ENCODE measurements at places on chromosomes 5 and 9. TPM values are rescaled to one million over a fixed set of nuclear protein-coding genes. Genes with fewer than 3 reads are reported as not detected.
A peak's percentile ranks its signal among the peaks of the same experiment; 100 is the strongest.

GRCh38 chr9:69867081-69867814 is 46.6 kb downstream of the CFAP95 start:
- H3K27me3 ChIP-seq = no peaks in the 10 kb centered on the region
- H3K4me3 ChIP-seq = no peak overlapping the region
- no peak for DNase-seq
- H3K36me3 ChIP-seq = no peaks in the 10 kb centered on the region
- H3K4me1 ChIP-seq = no peaks in the 10 kb centered on the region

DNA sequence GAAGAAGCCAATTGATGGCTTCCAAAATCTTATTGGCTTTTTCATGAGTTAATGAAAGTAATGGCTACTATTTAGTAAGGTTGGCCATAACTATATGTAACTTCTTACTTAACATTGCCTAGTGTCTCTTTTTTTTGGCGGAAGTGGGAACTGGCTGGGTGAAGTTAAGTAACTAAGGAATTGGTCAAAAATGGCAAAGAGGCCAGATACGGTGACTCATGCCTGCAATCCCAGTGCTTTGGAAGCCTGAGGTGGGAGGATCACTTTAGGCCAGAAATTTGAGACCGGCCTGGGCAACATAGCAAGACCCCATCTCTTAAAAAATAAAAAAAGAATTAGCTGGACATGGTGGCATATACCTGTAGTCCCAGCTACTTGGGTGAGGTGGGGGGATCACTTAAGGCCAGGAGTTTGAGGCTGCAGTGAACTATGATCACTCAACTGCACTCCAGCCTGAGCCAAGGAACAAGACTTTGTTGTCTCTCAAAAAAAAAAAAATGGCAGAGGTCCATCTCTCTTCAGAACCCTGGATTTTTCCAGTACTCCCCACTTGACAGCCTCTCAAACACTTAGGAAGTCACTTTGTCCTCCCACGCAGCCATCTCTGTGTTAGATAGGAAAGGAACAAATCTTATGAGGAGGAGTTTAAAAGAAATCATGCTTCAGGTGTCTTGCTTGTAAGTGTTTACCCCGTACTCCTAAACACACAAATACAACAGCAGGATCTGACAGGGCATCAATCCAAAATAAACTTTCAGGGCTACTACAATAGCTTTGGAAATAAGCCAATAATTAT is 75.7 kb downstream of the TEK start:
- no peaks in the 10 kb centered on the region for H3K36me3 ChIP-seq
- no peaks in the 10 kb centered on the region for H3K27me3 ChIP-seq
- H3K4me1 ChIP-seq = no peaks in the 10 kb centered on the region
- DNase-seq = no peak
- no peak overlapping the region for H3K4me3 ChIP-seq

DNA sequence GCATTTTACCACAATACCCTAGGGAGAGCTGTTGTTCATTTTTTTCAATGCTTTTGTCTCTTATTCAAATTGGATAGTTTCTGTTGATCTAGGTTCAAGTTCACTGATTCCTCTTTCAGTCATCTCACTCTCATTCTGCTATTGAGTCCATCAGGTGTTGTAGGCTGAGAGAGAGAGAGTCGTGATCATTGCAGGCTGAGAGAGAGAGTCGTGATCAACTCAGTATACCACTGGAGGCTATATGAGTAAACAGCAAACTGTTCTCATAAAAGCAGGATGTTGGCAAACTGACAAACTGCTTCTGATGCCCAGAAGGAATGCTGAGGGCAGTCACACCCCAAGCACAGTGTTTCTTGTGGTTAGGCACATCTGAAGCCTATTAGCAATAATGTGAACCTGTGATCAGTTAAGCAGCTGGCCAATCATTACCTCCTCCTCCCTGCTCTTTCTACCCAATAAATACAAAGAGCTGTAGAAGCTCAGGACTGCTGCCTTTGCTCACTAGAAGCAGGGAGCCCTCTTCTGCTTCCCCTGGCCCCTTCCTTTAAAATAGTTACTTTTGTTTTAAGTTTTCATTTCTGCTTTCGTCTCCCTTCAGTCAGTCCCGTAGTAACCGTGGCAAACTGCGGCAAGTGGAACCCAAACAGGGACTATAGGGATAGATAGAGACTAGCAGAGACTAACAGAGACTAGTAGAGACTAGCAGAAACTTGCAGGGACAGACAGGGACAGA is 476.1 kb upstream of the ACO1 start:
- no peak overlapping the region for H3K27ac ChIP-seq
- peak; percentile 82 for DNase-seq
- H3K36me3 ChIP-seq = no peaks in the 10 kb centered on the region
- no peaks in the 10 kb centered on the region for H3K27me3 ChIP-seq
- no peak overlapping the region for H3K4me3 ChIP-seq

- H3K27ac ChIP-seq = no peak overlapping the region
- DNase-seq = no peak
- no peaks in the 10 kb centered on the region for H3K36me3 ChIP-seq
- no peaks in the 10 kb centered on the region for H3K27me3 ChIP-seq
- H3K4me3 ChIP-seq = no peak overlapping the region
Measured at GRCh38 chr5:113343343-113343742, 91.4 kb downstream of the TSSK1B start.

- DNase-seq = no peak
- no peaks in the 10 kb centered on the region for H3K36me3 ChIP-seq
- H3K4me1 ChIP-seq = peaks cover 6% of the 10 kb centered on the region
- H3K27me3 ChIP-seq = no peaks in the 10 kb centered on the region
- no peak overlapping the region for H3K4me3 ChIP-seq
- H3K27ac ChIP-seq = no peak overlapping the region
Measured at GRCh38 chr5:160471761-160472160, 50.1 kb downstream of the PTTG1 start.

DNA sequence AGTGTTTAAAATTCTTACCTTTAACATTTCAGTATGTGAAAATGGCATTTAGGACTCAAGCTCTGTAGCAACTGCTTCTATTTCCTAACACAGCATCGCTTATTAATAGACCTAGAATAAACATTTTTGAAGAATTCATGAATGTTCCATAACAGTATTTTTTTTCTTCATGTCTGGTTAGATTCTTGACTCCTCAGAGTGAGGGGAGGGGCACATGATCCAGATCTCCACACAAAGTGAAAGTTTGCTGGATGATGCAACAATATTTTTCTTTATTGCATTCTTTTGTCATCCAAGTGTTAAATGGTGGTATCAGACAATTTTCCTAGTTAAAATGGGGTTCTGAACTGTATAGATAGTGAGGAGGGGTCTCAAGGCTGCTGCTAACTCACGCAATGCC is 130.8 kb upstream of the MAN2A1 start:
- no peak overlapping the region for H3K27ac ChIP-seq
- no peaks in the 10 kb centered on the region for H3K27me3 ChIP-seq
- no peaks in the 10 kb centered on the region for H3K36me3 ChIP-seq
- no peaks in the 10 kb centered on the region for H3K4me1 ChIP-seq
- H3K4me3 ChIP-seq = no peak overlapping the region
- no peak for DNase-seq

DNA sequence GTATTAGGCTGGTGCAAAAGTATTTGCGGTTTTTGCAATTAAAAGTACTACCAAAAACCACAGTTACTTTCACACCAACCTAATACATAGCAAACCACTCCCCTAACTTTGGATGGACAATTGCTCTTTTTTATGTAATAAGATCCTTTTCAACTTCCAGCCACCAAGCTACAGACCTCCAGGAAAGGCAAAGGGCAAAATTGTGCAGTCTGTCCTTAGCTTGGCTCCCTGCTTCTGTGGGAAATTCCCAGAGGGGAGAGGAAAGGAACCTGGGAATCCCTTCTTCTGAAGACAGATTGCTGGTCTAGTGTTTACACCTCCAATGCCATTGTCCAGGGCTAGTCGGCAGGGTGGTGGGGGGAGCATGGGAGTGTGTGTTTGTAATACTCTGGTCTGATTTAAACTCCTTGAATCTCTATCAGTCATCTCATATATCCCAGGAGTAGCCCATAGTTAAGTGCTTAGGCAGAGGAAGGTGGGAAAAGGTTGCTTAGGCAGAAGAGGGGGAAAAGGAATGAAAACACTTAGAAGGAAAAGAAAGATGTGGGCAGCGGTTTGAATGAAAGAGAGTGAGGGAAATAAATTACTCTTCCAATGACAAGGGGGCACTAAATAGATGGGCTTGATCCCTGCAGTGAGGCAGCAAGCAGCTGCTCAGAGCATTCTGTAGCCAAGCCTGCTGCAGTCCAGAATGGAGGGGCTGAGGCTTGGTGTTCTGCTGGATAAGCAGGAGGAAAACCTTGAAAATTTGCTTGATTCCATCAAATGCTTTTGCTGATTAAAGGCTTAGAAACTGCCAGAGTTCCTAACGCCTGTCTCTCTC is 86.9 kb upstream of the MAP1B start:
- no peaks in the 10 kb centered on the region for H3K36me3 ChIP-seq
- no peaks in the 10 kb centered on the region for H3K27me3 ChIP-seq
- H3K4me3 ChIP-seq = no peak overlapping the region
- no peak overlapping the region for H3K27ac ChIP-seq
- no peak for DNase-seq
- no peaks in the 10 kb centered on the region for H3K4me1 ChIP-seq

- no peak overlapping the region for H3K4me3 ChIP-seq
- H3K4me1 ChIP-seq = no peaks in the 10 kb centered on the region
- H3K27ac ChIP-seq = no peak overlapping the region
- DNase-seq = no peak
- no peaks in the 10 kb centered on the region for H3K27me3 ChIP-seq
- H3K36me3 ChIP-seq = peaks cover 87% of the 10 kb centered on the region
Measured at GRCh38 chr9:104794070-104794469, 30.1 kb downstream of the NIPSNAP3B start.

DNA sequence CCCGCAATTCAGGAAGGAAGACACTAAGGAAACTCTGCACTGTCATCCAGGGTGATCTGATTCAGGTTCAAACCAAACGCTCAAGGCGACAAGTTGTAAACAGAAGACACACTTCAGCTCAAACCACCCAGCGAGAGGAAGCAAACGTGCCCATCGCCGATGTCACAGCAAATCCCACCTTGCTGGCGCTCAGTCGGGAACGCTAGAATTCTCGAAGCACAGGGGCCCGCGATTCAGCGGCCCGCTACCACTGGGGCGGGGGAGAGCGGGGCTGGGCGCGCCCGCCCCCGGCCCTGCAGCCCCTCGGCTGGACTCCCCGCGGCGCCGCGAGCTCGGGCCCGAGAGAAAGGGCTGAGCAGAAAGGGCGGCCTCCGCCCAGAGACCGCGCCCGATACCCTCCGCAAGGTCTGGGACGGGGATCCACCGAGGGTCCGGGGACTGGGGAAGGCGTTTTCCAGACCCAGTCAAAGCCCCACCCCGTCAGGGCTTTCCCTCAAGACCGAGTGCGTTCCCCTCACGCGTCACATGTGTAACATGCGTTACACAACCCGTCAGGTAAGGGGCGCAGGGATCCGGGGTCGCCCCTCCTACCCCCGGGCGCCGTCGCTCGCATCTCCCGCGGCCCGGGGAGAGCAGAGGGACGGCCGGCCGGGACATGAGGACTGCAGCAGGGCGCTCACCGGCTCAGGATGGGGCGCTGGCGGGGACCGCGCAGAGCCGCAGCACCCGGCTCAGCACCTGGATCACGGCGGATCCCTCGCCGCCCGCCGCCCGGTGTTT is 469 bp downstream of the AGTPBP1 start:
- peak; percentile 22 for DNase-seq
- H3K27ac ChIP-seq = no peak overlapping the region
- no peaks in the 10 kb centered on the region for H3K36me3 ChIP-seq
- H3K27me3 ChIP-seq = peaks cover 23% of the 10 kb centered on the region
- H3K4me3 ChIP-seq = peak overlapping the region; percentile 92
- H3K4me1 ChIP-seq = peaks cover 31% of the 10 kb centered on the region

GRCh38 chr5:116176121-116176520 is 91.3 kb downstream of the COMMD10 start:
- H3K4me1 ChIP-seq = no peaks in the 10 kb centered on the region
- no peak overlapping the region for H3K27ac ChIP-seq
- H3K36me3 ChIP-seq = no peaks in the 10 kb centered on the region
- DNase-seq = no peak
- H3K27me3 ChIP-seq = no peaks in the 10 kb centered on the region
- no peak overlapping the region for H3K4me3 ChIP-seq

GRCh38 chr9:95067057-95067456 is 250.5 kb downstream of the FANCC start:
- no peak overlapping the region for H3K27ac ChIP-seq
- peaks cover 51% of the 10 kb centered on the region for H3K36me3 ChIP-seq
- no peaks in the 10 kb centered on the region for H3K4me1 ChIP-seq
- no peaks in the 10 kb centered on the region for H3K27me3 ChIP-seq
- DNase-seq = no peak
- H3K4me3 ChIP-seq = no peak overlapping the region

GRCh38 chr5:6585168-6585567 is 47.7 kb downstream of the NSUN2 start:
- H3K36me3 ChIP-seq = no peaks in the 10 kb centered on the region
- H3K4me3 ChIP-seq = no peak overlapping the region

DNA sequence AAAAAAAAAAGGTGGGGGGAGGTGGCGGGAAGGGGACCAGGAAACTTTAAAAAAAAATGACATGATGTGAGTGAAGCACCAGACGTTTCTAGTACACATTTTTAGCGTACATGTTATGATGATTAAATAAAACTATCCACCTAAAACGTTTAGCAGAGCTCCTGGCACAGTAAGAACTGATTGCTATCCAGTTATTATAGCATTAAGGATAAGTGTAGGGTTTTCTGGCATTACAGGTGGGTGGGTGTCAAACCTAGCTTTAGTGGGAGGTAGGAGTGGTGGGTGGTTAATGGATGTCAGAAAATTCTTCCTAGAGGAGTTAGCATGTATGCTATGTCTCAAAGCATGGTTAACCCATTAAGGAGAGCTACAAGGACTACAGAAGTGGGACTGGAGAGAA is 2329.5 kb downstream of the MAT2B start:
- no peaks in the 10 kb centered on the region for H3K4me1 ChIP-seq
- no peaks in the 10 kb centered on the region for H3K36me3 ChIP-seq
- H3K27me3 ChIP-seq = no peaks in the 10 kb centered on the region
- DNase-seq = no peak
- H3K4me3 ChIP-seq = no peak overlapping the region
- no peak overlapping the region for H3K27ac ChIP-seq

GRCh38 chr5:73912821-73913271 is 286.9 kb downstream of the ARHGEF28 start:
- H3K27me3 ChIP-seq = no peaks in the 10 kb centered on the region
- no peak overlapping the region for H3K27ac ChIP-seq
- peaks cover 35% of the 10 kb centered on the region for H3K36me3 ChIP-seq
- H3K4me3 ChIP-seq = no peak overlapping the region
- H3K4me1 ChIP-seq = no peaks in the 10 kb centered on the region
- no peak for DNase-seq

Gene PCDHB8
- total RNA-seq = not detected
